ENCODE measurements at places on chromosomes 2 and 18.
A peak's percentile ranks its signal among the peaks of the same experiment; 100 is the strongest.

DNA sequence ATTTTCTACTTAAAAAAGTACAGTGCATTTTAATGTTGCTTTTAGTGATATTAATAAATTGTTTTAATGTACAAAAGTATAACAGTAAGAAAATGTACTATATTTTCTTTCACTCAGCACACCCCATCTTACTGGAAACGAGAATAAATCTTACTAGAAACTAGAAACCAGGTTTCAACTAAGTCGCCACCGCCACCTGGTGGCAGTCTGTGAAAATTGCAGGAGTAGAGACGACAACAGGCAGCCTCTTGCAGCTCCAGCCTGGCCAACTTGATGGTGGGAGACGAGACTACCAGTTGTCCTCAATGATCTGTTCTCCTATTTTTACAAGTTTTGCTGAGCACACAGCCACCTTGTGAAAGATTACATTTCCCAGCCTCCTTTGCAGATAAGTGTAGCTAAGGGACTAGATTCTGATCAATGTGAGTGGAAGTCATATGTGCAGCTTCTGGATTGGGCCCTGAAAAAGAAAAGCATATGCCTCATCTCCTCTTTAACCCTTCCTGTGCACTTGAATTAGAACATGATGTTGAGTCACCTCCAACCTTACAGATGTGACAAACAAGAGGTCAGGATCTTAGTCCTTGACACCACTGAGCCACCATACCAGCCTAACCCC, 8.7 kb downstream of the OTOF start:
- peak; percentile 34 for DNase-seq

DNA sequence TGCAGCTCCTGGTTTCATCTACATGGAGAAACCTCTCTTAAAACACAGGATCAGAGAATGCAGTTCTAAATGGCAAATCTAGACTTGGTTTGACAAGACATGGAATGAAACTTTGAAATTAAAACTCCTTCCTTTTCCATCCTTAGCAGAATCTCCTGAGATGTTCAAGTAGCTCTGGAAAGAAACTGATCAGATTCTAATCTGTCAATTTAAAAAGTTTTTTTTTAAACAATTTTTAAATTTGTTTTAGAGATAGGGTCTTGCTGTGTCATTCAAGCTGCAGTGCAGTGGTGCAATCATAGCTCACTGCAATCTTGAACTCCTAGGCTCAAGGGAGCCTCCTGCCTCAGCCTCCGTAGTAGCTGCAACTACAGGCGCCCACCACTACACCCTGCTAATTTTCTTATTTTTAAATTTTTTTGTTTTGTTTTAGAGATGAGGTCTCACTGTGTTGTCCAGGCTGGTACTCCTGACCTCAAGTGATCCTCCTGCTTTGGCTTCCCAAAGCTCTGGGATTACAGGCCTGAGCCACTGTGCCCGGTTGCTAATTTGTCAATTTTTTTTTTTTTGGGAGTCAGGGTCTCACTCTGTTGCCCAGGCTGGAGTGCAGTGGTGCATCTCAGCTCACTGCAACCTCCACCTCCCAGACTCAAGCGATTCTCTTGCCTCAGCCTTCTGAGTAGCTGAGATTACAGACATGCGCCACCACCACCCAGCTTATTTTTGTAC, 216.7 kb downstream of the TGIF1 start:
- no peak for DNase-seq

GRCh38 chr2:183868707-183869106, 729.6 kb upstream of the ZNF804A start:
- no peak for DNase-seq

- no peak for DNase-seq
Observed at GRCh38 chr2:129248198-129248597, 731.3 kb upstream of the RAB6C start.

DNA sequence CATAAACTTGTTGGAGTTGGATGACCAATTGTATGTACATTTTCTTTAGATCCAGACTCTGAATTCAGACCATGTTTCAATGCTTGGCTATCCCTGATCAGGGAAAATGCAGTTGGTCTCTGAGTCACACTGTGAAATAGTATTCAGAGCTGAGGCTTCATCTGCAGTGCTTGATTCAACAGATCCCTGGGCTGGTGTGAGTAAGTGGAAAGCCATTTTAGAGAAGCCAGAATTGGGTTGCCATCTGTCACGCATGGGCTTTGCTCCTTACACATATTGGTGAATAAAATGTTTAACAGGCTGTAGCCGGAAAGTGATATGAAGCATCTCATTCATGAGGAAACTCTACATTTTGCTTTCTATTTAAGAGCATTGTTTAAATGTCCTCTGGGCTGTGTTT, 50.0 kb upstream of the ACYP2 start:
- no peak for DNase-seq

- no peak for DNase-seq
Observed at GRCh38 chr18:26482569-26482968, 65.8 kb downstream of the KCTD1 start.

DNA sequence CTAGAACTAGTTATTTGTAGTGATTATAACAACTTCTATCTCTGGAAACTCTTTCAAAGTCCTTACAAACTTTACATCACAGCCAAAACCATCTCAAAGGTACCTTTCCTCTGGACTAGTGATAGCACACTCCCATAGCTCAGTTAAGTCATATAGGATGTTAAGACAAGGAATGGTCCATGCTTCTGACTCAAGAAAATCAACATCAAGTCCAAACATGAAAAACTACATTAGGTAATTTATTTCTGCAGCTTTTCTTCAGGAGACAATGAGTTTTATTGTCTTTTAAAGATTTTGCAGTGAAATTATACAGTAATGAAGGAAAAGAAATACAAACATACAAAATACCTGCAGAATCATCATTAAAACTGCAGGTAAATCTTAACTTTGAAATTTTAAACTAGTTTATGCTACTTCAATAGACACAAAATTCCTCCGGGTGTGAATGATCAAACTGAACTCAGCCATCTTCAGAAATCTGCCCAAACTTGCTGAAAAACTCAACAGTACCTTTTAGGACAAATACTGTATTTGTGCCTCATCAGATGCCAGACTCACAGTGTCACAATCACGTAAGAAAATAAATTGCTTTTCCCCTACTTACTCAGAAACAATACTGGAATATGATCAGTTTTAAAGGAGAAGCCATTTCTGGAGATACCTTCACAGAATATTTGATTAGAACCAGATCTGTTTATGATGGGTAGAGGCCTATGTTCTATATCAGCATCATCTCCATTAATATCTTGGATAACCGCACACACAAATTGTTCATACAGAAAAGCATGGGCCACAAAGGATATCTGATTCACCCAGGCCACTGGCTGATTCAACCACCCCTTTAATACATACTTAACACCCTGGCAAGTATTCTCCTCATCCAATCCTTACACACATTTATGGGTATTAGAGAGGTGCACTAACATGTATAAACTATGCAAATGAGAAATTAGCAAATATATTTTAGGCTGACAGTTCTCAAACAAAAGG, 2.6 kb downstream of the TMEM131 start:
- DNase-seq, result no peak

GRCh38 chr2:30872797-30873196, 65.6 kb upstream of the CAPN13 start:
- DNase-seq, result no peak

DNA sequence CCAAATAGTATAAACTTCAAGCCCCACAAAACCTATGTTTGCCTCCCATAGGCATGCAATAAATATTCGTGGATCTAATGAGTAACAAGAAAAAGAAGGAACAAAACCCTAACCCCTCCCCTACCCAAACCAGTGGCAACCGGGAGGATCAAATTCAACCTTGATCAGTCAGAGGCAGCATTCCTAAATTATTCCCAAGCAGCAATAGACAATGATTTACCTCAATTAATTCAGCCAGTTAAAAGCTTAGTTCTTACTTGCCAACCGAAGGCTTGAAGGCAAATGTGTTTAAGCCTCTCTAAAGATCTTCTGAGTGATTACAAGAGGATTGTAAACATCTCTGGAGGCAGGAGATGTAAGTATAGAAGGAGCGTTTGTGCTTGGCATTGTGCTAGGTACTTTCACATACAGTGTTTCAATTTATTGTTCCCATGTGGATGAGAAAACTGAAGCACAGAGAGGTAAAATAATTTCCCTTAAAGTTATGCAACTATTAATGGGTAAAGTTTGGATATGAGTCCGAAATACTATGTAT, 197.7 kb downstream of the MTX2 start:
- no peak for DNase-seq

Data from activated naive CD4-positive, alpha-beta T cell (primary cell).